Right ventricle myocardium superior (tissue), 1 donor: ENCODE measurements at places on chromosomes 16 and 17. TPM values are rescaled to one million over a fixed set of nuclear protein-coding genes. Genes with fewer than 3 reads are reported as not detected.

LITAFD gene
- not detected for total RNA-seq

CHTF18 gene
- 3.7 TPM for total RNA-seq

PRAC1 gene
- total RNA-seq, result not detected

MYCBPAP gene
- 0.43 TPM for total RNA-seq

CENPV gene
- 11.9 TPM for total RNA-seq

PRR14 gene
- 18.9 TPM for total RNA-seq

TXNDC11 gene
- total RNA-seq, result 18.6 TPM

FBXW10B gene
- total RNA-seq, result 0.48 TPM

GCGR gene
- total RNA-seq, result not detected

ZNF319 gene
- total RNA-seq, result 8.1 TPM

ZNF23 gene
- total RNA-seq, result 5.1 TPM

CDR2L gene
- total RNA-seq, result 18.4 TPM

TMEM92 gene
- not detected for total RNA-seq

TERB1 gene
- total RNA-seq, result not detected

MPV17L gene
- 6.1 TPM for total RNA-seq

HOXB4 gene
- 0.75 TPM for total RNA-seq

DRC3 gene
- total RNA-seq, result 1.4 TPM

TBC1D3C gene
- total RNA-seq, result not detected

PROCA1 gene
- total RNA-seq, result 1.3 TPM

TMIGD1 gene
- total RNA-seq, result not detected

NACA2 gene
- total RNA-seq, result not detected

CACNG5 gene
- total RNA-seq, result not detected

C16orf92 gene
- total RNA-seq, result not detected

SLC35G6 gene
- total RNA-seq, result not detected
